ENCODE measurements at places on chromosomes 6 and 20. TPM values are rescaled to one million over a fixed set of nuclear protein-coding genes. Genes with fewer than 3 reads are reported as not detected.

Gene CNBD2
- polyA plus RNA-seq, result 0.51 TPM

DNA sequence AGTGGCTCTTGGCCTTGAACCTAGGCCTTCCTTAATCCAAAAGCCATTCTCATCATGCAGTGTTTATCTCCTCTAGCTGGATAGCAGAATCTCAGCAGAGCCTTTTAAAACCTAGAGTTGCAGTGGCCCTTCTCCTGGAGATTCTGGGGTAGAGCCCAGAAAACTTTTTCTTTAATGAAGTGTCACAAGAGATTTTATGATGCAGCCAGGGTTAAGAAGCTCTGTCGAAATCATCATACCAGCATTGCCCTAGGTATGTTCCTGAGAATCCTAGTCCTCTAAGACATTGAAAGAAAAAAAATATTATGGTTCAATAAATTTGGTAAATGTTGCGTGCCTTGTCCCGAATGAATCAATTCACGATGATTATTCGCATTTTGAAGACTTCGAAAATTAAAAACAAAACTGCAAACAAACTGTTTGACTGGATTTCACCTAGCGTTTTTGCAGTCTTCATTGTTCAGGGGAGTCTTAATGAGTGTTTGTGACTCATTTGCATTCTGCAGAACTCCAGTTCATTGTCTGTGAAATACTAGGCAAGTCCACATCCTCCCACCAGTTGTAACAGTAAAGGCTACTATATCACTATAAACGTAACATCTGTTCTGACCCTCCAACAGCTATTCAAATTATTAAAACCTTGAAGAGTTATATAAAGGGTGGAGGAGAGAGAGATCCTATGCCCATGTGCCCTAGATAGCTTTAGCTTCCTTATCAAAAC, 198.6 kb downstream of the UST start:
- DNase-seq, result no peak

DNA sequence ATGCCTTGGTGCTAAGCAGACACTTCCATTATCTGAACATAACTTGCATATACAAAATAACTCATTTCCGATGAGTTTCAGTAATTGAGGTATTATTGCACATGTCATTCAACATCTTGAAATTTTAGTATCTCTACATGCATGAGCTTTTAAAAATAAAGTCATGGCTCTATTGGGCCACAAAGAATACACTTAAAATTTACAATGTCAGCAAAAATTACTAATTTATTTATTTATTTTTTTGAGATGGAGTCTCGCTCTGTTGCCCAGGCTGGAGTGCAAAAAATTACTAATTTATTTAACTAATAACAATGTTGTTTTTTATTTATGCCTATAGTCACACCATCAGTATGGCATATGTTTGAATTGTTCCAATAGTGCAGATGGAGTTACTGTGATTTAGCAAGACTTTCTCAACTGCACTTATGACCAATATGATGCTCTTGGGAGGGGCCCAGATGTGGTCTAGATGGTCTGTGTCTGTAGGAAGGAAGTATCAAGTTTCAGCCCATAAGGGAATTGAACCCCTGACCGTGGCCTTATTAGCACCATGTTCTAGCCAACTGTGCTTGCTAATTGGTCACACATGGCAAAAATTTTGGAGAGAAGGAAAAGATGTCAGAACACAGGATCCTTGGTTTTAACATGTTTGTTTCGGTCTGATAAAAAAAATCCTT, 370.7 kb upstream of the TSHZ2 start:
- DNase-seq, result peak; percentile 8

DNA sequence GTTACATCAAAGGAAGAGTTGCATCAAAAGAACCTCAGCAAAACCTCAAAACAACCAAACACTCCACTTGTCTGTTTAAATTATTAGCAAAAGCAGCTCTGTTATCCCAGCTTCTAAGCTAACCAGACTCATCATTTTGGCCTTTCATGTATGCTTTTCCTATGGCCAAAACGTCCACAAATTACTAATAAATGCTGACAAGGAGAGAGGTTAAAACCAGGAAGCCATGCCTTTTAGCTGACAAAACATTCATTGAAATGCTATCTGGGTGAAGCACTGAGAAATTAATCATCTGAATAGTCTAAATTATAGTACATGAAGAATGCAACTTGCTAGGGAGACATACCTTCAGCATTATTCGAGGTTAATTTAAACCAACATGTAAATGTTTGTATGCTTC, 80.6 kb downstream of the LAMA2 start:
- DNase-seq, result no peak

GRCh38 chr6:12301018-12301417, 10.9 kb downstream of the EDN1 start:
- DNase-seq, result no peak

Gene RAD21L1
- polyA plus RNA-seq, result not detected

GRCh38 chr6:152054441-152054840, 247.0 kb downstream of the ESR1 start:
- DNase-seq, result no peak

DNA sequence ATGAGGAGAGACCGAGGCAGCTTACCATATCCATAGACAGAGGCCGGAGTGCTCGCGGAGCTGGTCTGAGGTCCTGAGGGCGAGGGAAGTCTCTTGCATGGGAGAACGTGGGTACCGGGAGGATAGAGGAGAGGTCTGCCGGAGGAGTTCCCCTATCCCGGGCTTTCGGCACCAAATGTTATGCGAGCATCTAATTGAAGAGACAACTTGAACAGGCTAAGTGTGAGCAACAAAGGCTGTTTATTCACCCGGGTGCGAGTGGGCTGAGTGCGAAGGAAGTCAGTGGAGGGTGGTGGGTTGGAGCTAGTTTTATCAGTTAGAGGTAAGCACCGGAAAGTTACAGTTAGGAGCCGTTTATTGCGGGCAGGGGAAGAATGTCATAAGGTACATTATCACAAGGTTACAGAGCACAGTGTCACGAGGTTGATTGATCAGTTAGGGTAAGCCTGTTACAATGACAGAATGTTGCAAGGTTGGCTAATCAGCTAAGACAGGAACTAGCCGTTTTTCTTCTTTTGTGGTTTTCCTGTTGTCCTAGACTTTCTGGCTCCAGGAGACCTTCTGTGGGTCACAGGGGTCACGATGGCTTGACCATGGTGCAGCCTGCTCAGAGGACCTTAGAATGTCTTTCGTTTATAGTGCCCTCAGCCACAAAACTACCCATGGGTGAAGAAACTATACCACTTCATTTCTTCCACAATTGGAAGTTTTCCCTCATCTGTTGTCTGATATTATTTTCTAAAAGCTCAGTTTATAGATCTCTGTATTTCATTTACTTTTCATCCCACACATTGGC, 746.0 kb upstream of the ADGRB3 start:
- DNase-seq, result no peak

DNA sequence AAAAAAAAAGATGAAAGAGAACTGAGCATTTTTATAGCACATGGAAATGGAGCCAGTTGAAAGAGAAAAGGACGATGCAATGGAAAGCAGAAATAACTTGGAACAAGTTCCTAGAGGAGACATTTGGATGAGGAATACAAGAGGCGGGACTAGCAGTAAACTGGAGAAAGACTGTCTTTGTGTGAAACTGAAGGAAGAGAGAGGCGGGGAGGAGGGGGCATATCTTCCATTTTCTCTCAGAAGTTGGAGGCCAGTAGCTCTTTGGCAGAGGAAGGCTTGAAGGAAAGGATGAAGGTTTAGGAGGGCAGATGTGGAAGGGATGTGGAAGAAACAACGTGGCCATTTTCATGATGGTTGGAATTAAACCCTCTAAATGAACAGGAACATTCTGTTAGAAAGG, 33.0 kb upstream of the ADGRF1 start:
- peak; percentile 20 for DNase-seq

DNA sequence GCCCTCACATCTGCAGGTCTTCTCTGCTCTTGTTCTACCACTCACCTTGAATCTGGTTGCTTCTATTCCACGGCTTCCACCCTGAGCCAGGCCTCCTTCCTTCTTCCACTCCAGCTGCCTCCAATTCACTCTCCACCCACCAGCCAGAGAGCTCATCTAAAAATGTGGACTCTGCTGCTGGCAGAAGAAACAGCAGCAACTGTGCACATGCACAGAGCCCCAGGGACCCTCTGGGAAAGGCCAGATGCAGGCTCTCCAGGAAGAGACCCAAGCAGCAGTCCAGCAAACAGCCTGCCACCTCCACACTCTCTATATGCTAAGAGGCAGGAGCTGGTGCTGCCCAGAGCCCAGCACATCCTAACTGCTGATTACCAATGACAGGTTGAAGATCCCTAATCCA, 162.6 kb upstream of the TOP1 start:
- no peak for DNase-seq

Gene TMC2
- polyA plus RNA-seq, result 0.10 TPM

GRCh38 chr6:79586548-79586947, 44.6 kb upstream of the SH3BGRL2 start:
- no peak for DNase-seq

Gene GPX5
- polyA plus RNA-seq, result not detected

DNA sequence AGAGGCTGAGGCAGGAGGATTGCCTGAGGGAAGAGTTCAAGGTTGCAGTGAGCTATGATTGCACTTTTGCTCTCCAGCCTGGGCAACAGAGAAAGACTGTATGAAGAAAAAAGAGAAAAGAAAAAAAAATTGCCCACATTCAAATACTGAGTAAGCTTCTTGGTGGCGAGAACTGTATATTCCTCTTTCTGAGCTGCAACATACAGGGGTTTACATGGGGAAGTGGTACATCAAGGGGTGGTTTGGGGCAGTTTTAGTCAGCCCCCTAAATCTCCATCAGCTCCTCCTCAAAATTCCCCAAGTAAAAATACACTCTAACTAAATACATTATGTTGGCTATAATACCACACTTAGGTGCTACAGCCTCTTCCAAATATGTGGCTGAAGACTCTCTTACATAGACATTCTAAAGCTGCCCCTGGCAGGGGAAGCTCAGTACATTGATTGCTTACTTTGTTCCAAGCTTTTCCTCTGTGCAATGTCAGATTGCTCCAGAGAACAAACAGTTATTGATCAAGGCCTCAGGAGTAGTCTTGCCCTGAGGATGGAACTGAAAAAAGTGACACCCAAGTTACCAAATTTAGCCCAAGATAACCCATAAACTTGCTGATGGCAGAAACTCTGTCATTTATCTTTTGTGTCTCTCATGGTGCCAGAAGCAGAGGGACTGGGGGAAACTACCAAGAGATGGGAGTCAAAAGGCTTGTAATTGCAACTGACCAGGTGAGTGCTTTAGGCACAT, 107.4 kb upstream of the RIPOR2 start:
- no peak for DNase-seq

- no peak for DNase-seq
These were observed 33.3 kb downstream of the FARS2 start for GRCh38 chr6:5294392-5295211.

Gene CGA
- 0.72 TPM for polyA plus RNA-seq

DNA sequence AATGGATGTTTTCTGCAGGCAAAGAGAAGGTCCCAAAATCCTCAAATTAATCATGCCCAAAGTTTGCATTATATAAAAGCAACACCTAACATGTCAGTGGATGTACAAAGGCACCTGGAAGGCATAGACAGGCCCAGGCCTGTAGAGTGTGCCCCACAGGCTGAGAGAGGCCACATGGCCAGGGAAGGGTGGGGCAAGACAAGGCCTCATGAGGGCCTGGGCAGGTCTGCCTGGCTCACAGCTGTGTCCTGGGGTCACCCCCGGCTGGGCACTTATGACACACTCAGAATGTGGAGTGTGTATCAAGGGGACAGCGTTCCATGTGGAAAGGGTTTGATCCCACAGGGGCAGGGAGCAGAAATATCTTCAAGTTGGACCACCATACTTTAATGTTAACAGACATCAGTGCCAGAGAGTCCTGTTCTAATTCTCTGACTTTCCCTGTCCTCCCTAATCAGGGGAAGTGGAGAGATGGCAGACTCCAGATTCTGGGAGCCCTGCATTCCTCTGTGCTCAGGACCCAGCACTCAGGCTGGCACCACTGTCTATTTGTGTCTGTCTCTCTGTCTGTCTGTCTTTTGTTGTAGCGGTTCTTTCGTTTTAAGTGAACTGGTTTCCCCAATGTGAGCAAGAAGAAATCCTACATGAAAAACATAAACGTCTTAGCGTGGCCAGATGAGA, 178.3 kb upstream of the FOXA2 start:
- no peak for DNase-seq

- DNase-seq, result no peak
These were observed 184.0 kb downstream of the BMP7 start for GRCh38 chr20:57082357-57082945.

DNA sequence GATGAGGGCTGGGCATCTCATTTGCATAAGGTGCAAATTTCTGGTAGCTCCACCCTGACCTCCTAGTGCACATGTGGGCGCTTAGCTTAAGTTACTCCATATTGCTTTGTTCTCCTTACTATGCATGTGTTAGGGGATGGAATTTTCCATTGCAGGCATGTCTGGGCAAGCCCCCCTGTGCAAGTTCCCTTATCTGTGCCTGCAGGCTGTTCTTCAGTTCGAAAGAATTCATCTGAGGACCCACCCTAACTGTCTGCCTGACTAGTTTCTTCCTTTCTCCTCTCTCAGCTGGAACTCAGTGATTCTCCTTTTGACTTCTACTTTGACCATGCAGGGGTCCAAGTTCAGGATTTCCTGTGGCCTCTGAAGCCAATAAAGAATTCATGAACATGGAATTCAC, 30.2 kb downstream of the CCDC170 start:
- DNase-seq, result no peak

DNA sequence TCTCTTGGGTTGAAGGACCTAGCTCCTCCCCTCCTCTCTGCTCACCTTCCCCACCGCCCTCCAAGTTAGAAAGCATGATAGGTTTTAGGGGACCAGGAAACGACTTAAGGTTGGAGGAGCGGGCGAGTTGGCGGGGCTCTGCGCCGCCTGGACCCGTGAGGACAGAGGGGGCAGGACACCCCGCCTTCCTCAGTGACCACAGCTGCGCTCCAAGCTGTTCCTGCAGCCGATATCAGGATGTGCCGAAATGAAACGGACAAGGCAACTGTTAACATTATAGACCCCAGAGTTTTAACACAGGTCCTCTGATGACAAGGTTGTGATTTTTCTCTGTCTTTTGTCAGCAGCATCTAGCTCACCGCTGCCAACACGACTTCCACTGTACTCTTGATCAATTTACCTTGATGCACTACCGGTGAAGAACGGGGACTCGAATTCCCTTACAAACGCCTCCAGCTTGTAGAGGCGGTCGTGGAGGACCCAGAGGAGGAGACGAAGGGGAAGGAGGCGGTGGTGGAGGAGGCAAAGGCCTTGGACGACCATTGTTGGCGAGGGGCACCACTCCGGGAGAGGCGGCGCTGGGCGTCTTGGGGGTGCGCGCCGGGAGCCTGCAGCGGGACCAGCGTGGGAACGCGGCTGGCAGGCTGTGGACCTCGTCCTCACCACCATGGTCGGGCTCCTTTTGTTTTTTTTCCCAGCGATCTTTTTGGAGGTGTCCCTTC, at the start of gene GRM1:
TSS of gene GRM1 (plus strand) at position 212 of the 722 bp plus-strand sequence. CDS start at position 668, 456 bp downstream.
- DNase-seq, result no peak

Gene VGLL2
- 93.8 TPM for polyA plus RNA-seq

Gene ISM1
- polyA plus RNA-seq, result 0.76 TPM

DNA sequence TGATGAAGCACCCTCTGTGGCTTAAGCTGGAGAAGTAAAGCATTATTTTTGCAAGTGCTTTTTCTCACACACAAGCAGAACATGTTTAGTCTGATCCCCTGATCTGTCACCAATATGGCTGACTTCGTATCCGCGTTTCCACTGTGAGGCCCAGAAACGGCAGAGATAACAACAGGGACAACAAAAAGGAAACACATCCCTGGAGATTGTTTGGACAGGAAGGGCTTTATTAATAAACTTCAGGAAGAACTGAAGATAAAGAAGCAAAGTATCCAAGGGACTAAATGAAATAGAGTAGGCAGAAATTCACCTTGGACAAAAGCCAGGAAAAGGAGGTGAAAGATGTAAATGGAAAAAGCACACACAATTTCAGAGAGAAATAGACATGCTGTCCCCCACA, 49.2 kb downstream of the RARS2 start:
- DNase-seq, result peak; percentile 39
